ENCODE measurements at places on chromosomes 5 and 9. TPM values are rescaled to one million over a fixed set of nuclear protein-coding genes. Genes with fewer than 3 reads are reported as not detected.

The ANKRD18A gene
- total RNA-seq = 1.8 TPM

The MSX2 gene
- total RNA-seq = 2.0 TPM

The IL3 gene
- total RNA-seq = not detected

The FSD1L gene
- 10.8 TPM for total RNA-seq

The C9 gene
- total RNA-seq = under 0.01 TPM

The SPATA31D4 gene
- total RNA-seq = not detected

The MYOT gene
- 0.12 TPM for total RNA-seq

The SPATA31A3 gene
- total RNA-seq = not detected

The MZB1 gene
- total RNA-seq = not detected

The ACTBL2 gene
- total RNA-seq = 0.16 TPM

The PLEKHG4B gene
- total RNA-seq = 1.8 TPM

The SPATA6L gene
- 4.3 TPM for total RNA-seq

The C9orf72 gene
- 9.2 TPM for total RNA-seq

Data from mammary epithelial cell (primary cell).